Small intestine (tissue), 16 donors: ENCODE measurements at places on chromosomes 7 and 10.

DNA sequence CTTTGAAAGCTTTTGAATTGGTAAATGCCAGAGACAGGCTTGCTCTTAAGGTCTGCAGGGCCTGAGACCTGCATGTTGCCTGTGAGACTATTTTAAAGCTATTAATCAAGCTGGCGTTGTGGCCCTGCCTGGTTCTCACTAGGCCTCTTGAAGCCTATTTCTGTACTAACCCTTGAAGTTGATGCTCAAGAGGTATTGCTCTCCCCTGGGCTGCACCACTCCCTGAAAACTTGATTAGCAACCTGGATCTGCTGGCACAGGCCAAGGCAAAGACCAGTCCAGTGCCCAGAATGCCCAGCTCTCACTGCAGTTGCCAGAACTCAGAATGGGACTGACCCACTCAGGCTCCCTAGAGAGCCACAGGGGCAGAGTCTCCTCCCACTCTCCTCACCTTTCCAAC lies 220.0 kb upstream of the MEOX2 start:
- H3K4me1 ChIP-seq = no peaks in the 10 kb centered on the region
- no peaks in the 10 kb centered on the region for H3K36me3 ChIP-seq
- H3K27ac ChIP-seq = no peak overlapping the region

DNA sequence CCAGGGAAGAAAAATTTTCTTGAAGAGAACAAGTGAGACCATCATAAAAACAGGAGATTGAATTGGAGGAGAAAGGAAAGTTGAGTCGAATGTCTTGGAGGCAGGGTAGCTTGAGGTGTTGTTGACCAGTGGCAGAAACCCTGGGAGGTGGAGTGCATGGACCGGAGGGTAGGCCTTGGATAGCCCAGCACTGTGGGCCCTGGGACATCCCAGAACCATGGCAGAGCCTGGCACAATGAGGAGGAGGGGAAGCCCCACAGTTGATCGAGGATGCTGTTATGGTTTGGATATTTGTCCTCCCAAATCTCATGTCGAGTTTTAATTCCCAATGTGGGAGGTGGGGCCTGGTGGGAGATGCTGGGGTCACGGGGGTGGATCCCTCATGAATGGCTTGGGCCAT lies 157.1 kb downstream of the ITGA8 start:
- H3K27ac ChIP-seq = no peak overlapping the region
- no peaks in the 10 kb centered on the region for H3K4me1 ChIP-seq
- no peaks in the 10 kb centered on the region for H3K36me3 ChIP-seq
- H3K27me3 ChIP-seq = no peaks in the 10 kb centered on the region

DNA sequence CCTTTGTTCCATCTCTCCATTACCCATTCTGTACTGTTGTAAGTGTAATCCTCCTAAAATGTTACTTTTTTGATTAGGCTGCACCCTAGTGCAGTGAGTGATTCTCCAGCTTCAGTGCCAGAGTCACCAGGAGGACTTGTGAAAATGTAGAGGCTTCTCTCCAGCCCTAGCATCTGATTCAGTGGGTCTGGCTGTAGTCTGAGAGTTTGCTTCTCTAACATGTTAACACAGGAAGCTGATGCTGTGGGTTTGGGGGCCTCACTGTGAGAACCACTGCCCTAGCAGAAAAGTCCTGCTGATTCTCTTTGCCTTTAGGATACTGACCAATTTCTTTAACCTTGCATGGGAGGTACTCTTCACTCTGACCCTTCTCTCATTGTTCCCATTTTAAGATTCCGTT lies 24.4 kb downstream of the CSGALNACT2 start:
- no peak overlapping the region for H3K4me3 ChIP-seq
- no peaks in the 10 kb centered on the region for H3K4me1 ChIP-seq
- no peak overlapping the region for H3K27ac ChIP-seq
- DNase-seq = no peak

GRCh38 chr7:151201344-151201743 lies 8.9 kb downstream of the H2BK1 start:
- no peak overlapping the region for H3K4me3 ChIP-seq
- no peak overlapping the region for H3K27ac ChIP-seq
- H3K36me3 ChIP-seq = no peaks in the 10 kb centered on the region
